ENCODE measurements at places on chromosomes 1 and 21.

DNA sequence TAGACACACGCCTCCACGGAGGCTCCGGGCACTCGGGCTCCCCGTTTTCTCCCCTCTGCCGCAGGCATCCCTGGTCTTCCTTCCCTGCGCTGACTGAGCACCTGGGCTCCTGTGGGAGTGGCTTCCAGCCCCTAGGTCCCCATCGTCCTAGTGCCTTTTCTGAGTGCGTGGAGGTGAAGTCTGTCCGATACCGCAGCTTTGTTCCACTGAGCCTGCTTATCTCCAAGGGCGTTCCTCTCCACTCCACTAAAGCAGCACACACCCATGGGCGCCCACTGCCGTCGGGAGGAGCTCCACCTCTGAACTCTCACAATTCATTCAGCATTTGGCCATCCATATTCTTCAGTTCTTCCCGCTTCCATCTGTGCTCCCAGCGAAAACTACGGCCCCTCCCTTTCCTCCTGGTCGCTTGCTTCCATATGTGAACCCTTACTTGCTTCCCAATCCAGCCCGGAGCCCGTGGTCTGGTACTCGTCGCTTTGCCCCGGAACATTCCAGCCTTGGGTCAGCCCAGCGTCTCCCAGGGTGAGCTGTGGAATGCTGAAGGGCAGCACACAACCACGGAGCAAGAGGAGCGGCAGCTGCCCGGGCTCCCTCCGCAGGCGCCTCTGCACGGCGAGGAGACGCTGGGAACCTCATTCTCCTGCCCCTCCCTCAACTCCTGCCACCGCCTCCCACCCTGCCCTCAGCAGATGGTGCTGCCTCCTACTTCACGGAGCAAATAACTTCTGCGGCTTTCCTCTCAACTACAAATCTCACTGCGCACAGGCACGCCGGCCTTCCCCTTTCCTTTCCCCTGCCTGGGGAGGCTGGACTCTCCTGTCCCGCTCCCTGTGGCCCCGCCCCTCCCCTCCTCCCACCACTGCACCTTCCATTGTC lies 27.5 kb downstream of the ATP8B2 start:
- no peak for DNase-seq

DNA sequence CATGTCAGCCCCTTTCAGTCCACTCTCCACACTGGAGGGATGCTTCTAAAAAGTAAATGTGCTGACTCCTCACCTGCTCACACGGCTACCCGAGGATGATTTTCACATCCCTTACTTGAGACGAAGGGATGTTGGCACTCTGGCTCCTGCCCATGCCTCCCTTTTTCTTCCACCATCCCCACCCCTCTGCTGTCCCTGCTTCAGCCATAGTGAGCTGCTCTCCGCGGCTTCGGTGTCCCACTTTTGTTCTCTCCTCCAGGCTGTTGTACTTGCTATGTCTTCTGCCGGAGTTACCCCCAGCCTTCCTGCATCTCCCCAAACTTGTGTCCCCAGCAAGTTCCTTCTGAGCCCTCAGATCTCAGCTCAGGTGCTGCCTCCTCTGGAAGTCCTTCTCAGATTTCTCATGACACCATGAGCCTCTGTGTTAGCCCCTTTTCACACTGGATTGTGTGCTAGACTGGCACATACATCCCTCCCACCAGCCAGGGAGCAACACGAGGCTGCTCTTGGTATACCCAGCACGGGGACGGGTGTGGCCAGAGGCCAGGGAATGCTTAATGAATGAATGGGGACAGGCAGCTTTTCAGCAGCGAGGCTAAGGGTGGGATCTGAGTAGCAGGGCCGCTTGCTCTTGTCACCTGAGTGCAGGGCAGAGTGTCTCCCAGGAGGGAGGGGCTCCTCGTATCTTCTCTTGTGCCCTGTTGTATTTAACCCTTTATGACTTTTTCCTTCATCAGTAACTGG lies 1.3 kb downstream of the ACOT11 start:
- DNase-seq, result no peak

DNA sequence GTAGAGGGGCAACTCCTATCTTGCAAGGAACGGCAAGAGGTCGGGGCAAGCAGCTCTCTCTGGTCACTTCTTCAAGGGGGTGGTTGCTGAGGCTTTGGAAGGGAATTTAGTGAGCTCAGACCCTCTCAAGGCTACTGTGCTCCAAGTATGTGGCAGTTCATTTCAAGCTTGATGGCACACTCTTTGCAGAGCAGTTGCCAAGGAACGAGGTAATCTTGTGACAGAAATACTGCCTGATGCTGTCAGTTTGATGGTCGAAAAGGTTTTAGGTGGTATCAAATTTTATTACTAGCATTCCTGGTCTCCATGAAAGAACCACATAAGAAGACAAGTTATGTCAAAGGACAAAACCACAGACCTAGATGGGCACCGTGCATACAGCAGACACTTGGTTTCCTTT lies 13.1 kb downstream of the CFAP298 start:
- no peak for DNase-seq

DNA sequence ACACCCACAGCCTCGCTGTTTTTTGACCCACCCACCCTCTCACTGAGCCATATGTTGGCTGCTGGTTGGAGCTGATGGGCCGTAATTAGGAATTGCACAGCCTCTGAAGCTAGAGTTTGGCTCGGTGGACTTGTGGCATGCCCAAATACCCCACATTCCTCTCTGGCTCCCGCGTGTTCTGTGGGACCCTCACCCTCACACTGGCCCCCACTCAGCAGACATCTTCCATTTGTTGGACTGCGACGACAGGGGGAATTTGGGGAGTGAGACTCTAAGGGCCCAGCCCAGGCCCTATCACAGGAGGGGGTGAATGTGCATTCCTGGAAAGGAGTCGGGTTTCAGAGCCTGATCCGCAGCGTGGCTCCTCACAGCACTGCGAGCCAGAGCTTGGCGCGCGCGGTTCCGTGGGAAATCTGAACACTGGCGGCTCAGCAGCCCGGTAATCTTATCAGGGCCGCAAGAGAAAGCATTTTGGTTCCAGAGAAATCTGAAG lies 5.2 kb downstream of the RCSD1 start:
- no peak for DNase-seq
